ENCODE measurements at places on chromosomes 3 and 15.

DNA sequence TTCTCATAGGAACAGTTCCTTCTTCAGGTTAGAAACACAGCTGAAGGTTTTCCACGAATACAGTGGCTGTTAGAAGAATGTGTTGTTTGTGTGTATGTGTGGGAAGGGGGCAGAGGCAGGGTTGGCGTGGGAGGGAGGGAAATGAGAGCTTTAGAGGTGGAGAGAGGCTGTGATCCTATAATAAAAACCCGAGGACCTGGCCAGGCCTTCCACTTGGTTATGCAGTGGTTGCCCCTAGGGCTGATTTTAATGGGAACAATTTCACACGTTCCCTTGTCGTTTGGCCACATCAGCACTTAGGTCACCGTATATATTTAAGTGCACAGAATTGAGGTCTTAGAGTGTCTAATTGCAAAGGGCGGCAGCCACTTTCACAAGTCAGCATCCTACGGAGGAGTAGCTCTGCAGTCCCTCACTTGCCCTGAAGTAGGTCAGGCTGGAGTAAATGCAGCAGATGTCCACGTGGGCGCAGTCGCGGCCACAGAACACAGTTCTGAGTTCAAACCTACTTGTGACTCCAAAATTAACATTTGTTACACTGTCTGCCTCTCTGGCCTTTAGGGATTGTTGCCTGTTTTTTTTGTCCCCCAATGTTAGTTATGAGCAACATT is 85.6 kb downstream of the PDCD6IP start:
- no peak for DNase-seq

DNA sequence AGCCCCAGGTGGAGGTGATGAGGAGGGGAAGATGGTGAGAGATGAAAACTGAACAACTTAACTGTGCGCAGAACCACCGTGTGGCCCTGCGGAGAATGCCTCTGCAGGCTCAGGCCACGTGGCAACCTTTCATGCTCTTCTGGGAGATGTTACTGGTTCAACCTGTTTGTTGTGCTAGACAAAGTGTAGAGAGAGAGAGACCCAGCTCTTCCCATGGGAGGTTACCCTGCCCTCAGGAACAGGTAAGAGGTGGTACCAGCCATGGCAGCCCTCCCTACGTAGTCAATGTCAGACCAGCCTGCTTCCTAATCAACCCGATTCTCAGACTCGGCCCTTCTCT is 37.0 kb upstream of the HACD2 start:
- no peak for DNase-seq

DNA sequence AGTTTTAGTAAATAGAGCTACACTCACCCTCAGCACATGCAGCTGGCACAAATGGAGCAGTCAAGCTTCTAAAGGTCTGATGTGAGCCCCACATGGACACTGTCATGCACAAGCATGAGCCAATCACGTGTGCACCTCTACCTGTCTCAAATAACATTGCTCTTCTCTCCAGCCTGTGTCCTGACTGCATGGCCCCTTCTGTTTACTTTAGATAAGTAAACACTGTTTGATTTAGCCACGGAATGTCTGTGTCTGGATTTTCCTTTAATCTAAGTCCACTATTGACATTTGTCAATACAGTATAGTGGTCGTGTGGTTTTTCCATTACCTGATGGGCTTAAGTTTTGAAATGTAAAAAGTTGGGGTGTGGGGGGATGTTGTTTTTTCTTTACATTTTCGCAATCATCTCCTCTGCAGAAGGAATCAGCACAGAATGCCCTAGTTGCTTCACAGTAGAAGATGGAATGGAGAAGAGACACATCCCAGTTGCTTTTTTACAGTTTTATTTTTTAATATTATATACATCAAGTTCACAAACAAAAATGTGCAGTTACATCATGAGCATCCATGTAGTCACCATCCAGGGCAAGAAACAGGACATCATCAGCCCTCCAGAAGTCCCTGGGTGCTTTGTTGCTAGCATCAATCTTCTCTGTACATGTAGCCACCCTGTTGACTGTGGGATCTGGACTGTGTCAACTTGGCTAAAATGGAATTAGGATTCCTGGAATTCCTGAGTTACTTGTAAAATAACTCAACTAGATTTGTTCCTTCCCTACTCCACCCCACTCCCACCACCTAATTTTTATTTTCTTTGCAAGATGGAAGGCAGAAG is 146.1 kb downstream of the UACA start:
- DNase-seq = no peak

- no peak for DNase-seq
These were observed 594.0 kb upstream of the CCDC54 start for GRCh38 chr3:106783231-106783630.

GRCh38 chr3:13894807-13895154 is 14.9 kb upstream of the WNT7A start:
- DNase-seq = no peak

GRCh38 chr3:159200176-159200575 is 398.3 kb downstream of the MFSD1 start:
- peak; percentile 73 for DNase-seq

DNA sequence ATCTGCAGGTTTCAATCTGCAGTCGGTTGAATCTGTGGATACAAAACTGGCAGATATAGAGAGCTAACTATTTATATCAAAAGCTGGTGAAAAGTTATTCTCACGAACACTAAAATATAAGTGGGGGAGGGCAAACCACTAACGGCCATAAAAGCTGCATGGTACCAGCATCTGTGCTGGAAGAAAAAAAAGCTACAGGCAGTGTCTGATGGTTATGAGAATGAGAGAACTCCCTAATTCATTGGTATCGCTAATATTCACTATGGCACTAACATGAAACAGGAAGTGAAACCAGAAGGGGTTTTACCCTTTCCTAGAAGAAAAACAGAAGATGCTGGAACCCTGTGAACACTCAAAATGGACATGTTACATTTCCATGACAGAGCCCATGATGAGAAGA is 15.9 kb downstream of the CEP70 start:
- no peak for DNase-seq

GRCh38 chr3:36894914-36895313 is 49.9 kb downstream of the TRANK1 start:
- no peak for DNase-seq

- DNase-seq = peak; percentile 69
These were observed 972.0 kb downstream of the TUSC7 start for GRCh38 chr3:117681619-117682018.

DNA sequence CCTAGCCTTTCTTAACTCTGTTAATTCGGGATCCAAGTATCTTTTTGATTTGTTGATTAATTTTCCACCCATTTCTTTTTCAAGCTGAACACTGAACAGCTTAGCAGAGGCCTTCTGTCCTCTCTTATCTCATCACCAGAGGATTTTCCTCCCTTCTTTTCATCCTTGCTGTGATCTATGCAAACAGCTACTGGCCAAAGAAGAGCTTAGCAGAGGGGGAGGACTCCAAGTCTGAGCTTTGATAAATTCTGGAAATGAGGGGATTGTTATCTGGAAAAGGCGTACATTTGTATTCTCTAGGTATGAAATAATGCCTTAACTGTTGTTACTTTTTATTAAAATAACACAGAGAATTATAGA is 13.4 kb downstream of the DZIP3 start:
- no peak for DNase-seq

- no peak for DNase-seq
These were observed 267.0 kb upstream of the CFAP20DC start for GRCh38 chr3:59316688-59317275.

DNA sequence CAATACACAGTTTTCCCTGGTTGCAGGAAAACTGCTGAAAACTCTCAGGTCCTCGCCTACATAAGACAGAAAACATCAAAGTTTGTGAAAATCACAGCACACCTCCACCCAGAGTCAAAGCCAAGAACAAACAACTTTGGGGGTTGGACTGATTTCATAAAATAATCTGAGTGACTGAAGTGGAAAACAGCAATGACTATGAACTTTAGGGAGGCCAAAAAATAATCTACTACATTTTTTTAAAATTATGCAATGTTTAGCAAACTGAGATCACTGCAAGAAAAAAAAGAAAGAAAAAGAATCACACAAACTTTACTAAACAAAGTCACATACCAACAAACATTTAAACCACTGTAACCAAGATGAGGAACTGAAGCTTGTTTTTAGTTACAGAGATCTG is 15.9 kb upstream of the FOXP1 start:
- DNase-seq = no peak

- DNase-seq = no peak
These were observed 392.8 kb upstream of the WNT5A start for GRCh38 chr3:55879901-55880331.

DNA sequence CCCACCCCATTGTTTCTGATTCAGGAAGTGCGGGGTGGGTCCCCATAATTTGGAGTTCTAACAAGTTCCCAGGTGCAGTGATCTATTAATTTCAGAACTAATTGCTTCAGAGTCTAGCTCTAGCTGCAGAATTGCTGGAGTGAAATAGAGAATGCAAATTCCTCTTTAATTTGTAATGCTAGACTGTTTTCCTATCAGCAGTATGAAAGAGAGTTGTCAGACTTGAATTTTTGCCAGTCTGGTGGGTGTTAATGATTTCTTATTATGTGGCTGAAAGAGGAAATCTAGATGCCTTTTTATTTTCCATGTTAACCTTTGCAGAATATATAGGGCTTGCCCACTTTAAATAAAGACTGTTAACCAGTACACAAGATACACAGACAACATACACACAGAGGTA is 23.7 kb downstream of the APH1B start:
- no peak for DNase-seq

DNA sequence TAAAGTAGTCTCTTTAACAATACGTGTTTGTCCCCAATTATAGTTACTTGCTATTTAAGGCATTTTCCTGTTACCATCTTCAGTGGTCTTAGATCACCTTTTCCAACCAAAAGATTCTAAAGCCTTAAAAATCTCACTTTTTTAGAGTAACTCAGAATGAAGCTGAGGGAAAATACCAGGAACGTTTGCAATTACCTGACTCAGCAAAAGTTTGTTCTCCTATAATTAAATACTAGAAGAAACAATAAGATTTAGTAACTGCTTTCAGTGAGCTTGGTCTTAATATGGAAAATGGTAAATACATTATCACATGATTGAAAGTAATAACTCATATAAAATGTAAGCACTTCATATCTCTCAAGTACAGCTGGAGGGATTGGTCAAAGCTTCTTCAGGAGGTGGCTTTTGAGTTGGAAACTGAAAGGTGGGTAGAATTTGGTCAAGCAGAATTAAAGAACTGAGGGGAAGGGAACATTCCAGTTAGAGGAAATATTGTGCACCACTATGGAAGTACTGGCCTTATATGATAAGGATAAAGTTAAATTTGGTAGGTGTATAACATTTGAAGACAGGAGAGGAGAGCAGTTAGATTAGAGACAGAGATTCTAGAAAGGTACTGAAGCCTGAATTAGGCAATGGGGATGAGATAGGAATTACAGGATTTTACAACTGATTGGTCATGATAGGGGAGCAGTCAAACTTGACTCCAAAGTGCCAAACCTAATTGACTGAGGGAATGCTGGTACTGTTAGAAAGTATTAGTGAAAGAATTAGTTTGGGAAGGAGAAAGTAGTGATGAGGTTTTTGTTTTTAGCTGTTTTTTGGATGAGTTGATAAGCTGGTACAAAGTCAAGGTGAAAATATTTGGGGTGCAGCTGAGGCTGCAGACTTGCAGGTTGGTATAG is 21.9 kb downstream of the TSC22D2 start:
- DNase-seq = no peak

DNA sequence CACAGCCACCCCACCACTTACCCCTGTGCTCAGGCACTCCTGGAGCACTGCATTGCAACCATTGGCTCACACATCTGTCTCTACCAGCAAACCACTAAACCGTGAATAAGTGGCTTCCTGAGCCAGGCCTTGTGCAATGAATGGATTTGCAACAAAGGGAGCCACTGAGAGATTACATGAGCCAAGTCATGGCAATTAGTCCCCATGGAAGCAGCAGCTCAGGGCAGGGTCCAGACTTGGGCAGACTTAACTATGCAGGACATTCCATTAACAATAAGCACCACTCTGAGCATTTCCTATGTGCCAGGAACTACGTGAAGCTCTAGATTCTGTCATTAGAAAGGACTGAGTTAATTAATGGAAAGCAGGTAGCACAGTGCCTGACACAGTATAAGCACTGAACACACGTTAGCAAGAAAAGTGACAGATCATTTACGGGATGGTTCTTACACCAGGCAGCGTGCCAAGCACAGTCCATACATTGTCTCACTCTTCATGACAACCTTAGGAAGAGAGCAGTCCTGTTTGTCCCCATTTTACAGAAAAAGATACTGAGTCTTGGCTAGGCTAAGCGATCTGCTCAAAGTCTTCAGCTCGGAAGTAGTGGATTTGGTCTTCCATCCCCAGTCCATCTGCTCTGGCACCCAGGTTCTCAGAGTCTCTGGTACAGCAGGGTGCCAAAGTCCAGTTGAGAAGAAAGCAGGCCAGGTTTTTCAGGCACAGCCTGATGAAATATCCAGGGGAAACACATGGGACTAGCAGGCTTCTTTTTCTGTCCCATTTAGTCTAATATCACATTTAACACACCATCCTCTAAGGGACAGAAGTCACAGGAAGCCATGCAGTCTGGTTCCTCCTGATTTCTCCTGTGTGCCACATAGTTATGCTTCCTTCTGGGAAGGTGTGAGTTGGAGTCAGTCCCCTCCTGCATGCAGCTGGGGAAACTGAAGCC is 44.1 kb downstream of the LIPC start:
- peak; percentile 79 for DNase-seq

GRCh38 chr3:175301741-175302140 is 442.6 kb downstream of the NAALADL2 start:
- no peak for DNase-seq

GRCh38 chr15:38274135-38274534 is 21.5 kb downstream of the SPRED1 start:
- no peak for DNase-seq

DNA sequence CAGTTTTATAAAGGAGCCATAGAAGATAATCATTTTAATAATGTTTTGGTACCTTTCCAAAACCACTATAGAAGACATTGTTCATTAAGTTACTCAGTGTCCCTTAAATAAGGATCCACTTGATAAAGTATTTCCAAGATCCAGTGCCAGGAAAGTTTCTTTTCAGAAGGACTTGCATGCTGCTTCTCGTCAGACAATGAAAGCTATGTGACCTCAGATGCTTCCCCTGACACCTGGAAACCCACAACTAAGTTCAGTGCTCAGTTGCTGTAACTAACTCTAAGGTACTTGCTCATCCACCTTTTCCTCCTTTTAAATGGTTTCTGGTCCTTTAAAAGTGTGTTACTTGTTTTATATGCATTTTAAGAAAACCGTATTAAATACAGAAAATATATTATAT is 7.3 kb downstream of the SSR3 start:
- no peak for DNase-seq

GRCh38 chr3:37994639-37994972 is 4.0 kb downstream of the VILL start:
- DNase-seq = no peak

Data from GM04503 (cell line).